Left lobe of liver (tissue), 2 donors: ENCODE measurements at places on chromosomes 12 and 14. TPM values are rescaled to one million over a fixed set of nuclear protein-coding genes. Genes with fewer than 3 reads are reported as not detected.

Gene ACTR10
- total RNA-seq: 17.2 TPM

GRCh38 chr14:57754527-57754926 lies 111.4 kb downstream of the SLC35F4 start:
- no peak for DNase-seq

DNA sequence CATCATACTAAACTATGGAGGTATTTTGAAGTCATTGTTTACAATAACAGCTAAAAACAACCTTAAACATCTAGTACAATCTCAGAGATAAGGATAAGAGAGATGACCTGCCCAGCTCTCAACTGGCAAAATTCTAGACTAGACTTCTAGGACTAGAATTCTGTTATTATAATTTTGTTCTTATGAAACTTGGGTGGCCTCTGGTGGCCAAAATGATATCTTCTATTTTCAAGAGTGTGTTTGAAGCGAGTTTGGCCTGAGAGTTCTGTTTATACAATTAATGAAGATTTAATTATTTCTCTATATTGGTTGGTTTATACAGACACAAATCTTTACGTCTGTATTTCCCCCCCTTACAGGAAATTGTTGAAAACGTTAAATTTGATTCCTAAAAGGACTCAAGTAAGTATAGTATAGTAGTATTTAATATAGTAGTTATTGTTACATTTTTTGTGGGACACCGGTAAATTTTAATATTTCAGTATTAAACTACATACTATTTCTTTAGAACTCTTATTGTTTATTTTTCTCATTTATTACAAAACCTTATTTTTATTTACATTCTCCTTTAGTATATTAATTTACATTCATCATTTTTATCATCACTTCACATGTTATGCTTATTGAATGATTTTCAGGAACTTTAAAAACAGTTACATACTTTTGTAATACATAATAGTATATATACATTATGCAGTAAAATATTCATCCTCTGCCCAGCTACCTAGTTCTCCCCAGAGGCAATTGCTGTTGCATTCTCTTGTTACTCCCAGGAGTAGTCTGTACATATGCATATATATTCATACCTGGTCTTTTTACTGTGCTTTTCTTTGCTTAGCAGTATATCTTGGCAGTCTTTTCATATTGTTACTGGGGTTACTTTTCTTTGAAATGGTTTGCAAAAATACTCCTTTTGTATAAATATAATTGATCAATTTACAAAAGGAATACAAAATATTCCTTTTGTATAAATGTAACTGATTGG lies 6.6 kb downstream of the PPHLN1 start:
- DNase-seq: no peak

- no peak for DNase-seq
These were observed 150.3 kb upstream of the ARHGAP5 start for GRCh38 chr14:31926652-31927347.

GRCh38 chr12:19548834-19549233 lies 109.5 kb downstream of the AEBP2 start:
- DNase-seq: no peak

DNA sequence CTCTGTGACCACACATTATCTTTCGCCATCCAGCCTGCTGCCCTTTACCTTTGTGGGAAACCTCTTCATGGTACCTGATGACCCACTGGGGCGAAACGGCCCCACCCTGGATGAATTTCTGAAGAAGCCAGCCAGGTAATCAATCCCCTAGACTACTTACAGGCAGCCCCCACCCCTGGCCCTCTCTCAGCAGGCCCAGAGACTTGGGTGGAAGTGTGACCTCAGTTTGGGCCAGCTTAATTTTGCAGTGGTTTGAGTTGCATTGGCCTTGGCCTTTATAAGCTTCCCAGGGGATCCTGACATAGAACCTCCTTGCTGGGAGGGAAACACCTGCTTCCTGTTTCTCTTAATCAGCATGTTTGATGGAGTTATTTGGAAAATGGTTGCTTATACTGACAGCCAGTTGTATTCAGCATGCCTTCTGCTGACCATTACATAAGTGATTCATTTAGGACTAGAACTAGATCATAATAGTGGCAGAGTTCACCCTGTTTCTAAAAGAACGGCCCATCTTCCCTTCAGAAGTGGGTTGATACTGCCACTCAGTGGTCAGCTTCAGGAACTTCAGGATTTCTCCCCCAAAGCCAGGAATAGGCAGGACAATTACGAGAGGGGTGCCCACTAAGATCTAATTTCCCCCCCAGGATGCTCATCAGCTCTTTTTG lies 6.1 kb downstream of the SDR39U1 start:
- DNase-seq: no peak
